ENCODE measurements at places on chromosomes 4 and X.

DNA sequence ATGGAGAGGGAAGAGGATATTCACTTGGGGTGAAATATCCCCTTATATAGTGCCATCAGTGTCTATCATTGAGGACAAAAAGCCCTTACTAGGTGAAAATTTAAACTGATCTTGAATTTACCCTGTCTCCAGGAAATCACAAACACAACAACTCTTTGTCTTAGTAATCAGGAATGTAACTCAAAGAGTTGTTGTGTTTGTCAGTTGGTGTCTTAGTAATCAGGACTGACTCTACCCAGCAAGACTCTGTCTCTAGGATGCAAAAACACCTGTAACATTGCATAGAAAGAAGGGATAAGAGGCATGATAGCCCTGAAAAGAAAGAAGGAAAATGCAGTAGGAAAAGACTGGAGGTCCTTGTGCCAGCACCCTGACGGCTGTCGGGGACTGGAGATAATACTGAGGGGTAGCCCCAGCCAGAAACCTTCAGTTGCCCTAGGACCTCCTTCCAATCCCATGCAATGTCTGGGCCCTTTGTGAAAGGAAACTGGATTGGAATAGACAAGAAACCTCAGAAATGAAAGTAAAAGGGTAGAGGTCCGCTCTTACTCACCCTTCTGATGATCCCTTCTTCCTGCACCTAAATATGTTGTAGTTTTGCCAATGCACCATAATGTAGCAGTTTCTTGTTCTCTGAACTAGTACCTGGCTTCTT is 45.3 kb downstream of the HMGB2 start:
- ATAC-seq, result no peak

DNA sequence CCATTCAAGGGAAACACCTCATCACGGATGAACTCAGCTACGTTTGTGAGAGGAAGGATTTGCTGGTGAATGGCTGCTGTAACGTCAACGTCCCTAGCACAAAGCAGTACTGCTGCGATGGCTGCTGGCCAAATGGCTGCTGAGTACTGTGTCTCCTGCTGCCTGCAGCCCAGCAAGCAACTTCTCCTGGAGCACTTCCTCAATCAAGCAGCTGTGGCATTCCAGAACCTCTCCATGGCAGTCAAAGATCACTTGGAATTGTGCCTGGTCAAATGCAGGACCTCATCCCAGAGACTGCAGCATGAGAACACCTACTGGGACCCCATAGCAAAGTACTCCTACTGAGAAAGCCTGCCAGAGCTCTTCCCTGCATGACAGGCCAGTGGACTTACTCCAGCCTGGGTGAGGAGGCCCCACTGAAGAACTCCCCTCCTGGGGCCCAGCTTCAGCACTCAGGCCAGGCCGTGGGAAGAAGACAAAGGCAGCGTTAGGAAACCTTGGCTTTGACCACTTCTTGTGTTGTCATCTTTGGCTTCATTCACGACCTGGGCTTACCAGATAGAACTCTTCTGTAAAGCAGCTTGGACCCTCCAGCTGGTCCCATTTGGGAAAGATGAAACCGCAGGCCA is 244.3 kb downstream of the RBMX2 start:
- no peak for ATAC-seq

DNA sequence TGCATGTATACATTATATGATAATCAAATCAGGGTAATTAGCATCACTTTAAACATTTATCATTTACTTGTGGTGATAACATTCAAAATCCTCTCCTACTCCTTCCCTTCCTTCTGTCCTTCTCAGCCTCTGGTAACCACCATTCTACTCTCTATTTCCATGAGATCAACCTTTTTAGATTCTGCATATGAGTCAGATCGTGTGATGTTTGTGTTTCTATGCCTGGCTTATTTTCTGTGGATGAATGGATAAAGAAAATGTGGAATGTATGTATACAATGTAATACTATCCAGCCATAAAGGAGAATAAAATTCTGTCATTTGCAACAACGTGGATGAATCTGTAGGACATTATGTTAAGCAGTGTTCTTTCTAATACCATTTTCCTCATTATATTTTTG is 123.9 kb downstream of the NAA11 start:
- no peak for ATAC-seq

DNA sequence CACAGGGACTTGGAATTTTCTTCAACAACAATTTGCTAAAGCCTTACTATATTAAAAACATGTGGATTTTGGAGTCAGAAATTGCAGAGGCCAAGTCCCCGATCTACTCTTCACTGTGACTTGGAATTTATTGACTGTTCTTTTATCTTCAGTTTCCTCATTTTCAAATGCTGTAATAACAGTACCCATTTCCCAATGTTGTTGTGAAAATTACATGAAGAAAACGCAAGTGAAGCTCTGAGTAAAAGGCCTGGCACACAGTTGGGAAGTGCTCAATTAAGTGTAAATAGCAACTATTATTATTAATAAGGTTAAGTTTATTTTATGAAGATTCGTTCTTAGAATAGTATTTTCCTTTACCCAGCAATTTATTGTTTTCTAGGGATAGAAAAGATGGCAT is 15.7 kb downstream of the STBD1 start:
- ATAC-seq, result no peak

DNA sequence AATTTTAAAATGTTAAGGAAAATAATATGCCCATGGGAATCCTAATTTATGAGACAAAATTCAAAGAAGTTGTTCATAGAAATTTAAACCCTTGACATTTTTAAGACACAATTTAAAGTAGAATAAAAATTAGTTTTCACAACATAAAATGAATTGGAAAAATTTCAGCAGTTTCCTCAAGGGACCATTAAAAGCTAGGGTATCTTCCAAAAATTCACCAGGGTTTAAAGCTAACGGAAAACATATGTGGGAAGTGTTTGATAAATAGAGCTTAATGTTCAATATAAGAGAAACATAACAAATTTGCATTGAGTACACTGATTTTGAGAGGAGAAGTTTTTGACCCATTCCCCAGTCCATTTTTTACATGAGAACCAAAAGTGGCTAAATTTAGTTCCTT is 228.9 kb upstream of the TTC29 start:
- no peak for ATAC-seq

DNA sequence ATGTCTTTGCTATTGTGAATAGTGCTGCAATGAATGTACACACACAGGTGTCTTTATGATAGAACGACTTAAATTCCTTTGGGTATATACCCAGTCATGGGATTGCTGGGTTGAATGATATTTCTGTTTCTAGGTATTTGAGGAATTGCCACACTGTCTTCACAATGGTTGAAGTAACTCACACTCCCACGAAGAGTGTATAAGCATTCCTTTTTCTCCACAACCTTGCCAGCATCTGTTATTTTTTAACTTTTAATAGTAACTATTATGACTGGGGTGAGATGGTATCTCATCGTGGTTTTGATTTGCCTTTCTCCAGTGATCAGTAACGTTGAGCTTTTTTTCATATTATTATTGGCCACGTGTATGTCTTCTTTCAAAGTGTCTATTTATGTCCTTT is 17.6 kb upstream of the DCUN1D4 start:
- ATAC-seq, result no peak

DNA sequence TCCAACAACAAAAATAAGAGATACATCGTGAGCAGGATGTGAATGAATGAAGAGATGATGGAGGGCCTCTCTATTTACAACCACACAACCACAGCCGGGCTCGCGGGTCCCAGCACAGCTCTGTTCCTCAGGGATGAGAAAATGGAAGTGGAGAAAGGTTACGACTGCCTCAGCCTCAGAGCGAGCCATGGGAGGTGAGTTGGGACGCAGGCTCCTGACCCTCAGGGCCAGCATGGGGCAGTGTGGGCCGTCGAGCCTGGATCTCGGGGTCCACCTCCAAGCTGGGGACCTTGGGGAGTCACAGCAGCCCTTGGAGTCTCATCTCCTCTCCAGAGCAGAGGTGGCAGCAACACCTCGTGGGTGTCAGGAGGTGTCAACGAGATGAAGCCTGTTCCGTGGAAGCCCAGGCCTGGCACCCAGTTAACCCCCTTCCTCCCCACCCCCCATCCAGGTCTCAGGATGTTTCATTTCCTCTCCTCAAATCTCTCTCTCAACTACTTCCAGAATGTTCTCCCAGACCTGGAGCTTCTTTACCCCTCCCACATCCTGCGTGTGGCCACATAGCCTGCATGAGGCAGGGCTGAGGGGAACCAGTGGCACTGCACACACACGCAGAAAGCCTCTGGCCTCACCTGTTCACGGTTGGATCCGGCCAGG is 25.9 kb downstream of the C4orf50 start:
- no peak for ATAC-seq

GRCh38 chrX:30893206-30893605 is 4.2 kb upstream of the TAB3 start:
- no peak for ATAC-seq

DNA sequence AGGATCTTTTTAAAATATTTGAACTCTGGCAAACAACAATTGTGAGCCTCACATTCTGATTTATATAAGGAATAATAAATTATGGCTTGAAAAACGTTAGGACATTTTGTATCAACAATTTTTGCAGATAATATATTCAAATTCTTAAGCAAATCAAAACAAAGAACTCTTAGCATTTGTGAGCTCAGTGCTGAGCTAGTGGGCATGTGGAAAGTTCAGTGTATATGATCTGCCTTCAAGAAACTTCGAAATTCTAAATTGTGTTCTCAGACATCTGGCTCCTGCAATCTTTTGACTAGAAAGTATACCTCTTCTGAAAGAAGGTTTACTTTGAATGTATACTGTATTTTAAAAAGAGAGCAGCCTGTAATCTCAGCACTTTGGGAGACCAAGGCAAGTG is 122.3 kb upstream of the NEIL3 start:
- no peak for ATAC-seq

DNA sequence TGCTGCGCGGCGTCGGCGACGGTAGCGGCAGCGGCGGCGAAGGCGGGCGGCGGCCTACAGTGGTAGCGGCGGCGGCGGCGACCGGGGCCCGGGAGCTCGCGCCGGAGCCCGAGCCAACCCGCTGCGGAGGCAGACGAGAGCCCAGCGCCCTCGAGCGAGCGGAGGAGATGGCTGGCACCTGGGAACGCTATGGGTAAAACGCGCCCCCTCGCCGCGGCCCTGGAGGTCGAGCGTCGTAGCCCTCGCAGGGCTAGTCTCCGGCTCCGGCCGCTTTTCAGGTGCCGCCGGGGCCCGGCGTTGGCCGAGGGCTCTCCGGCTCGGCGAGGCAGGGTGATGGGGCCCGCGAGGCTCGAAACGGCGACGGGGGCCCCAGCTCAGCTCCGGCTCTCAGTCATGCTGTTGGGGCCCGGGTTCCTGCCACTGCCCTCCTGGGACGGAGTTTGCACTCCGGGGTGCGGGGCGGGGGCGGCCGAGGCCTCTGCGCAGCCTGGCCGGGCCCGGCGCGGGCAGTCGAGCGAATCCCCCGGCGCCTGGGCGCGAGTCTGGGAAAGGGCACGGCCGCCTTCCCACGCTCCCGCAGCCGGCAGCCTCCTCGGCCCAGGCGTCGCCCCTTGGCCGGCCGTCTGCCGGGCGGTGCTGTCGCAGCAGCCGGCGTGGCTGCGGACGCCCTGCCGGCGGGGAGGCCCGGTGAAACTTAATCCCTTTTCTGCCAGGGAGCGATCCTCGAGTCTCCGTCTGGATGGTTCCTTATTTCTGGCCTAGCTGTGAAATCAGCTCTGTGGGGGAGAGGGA is 768 bp downstream of the MID2 start:
- ATAC-seq, result peak; percentile 81

DNA sequence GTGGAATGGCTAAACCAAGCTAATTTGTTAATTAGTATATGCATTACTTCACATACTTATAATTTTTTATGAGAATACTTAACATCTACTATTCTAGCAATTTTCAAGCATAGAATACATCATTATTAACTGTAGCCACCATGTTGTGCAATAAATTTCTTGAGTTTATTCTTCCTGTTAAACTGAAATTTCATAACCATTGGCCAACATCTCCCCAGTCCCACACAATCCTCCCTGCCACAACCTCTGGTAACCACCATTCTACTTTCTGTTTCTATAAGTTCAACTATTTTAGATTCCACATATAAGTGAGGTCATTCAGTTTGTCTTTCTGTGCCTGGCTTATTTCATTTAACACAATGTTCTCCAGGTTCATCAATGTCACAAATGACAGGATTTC is 208.5 kb downstream of the PPP4R3C start:
- no peak for ATAC-seq

DNA sequence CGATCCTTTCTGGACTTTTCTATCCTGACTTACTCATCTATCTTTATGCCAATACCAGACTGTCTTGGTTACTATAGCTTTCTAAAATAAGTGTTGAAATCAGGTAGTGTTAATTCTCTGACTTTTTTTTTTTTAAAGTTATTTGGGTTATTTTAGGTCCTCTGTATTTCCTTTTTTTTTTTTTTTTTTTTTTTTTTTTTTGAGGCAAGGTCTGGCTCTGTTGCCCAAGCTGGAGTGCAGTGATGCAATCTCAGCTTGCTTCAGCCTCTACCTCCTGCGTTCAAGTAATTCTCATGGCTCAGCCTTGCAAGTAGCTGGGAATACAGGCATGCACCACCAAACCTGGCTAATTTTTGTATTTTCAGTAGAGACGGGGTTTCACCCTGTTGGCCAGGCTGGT is 2.8 kb upstream of the NELFA start:
- no peak for ATAC-seq

DNA sequence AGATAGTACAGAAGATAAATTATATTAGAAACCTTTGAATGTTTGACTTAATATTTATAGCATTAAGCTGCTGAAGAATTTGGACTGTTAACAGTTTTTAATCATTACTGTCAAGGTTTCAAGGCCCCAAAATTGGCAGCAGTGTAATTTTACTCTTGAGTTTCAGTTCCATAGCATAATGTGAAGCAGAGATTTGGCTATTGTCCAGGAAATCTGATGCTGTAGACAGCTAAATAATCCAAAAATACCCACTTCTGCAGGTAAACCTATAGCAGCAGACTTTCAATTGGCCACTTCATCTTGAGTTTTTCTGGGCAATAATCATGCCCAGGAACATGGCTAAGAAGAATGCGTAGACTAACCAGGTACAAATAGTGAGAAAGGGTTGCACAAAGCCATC is 85.0 kb downstream of the RCHY1 start:
- ATAC-seq, result no peak

DNA sequence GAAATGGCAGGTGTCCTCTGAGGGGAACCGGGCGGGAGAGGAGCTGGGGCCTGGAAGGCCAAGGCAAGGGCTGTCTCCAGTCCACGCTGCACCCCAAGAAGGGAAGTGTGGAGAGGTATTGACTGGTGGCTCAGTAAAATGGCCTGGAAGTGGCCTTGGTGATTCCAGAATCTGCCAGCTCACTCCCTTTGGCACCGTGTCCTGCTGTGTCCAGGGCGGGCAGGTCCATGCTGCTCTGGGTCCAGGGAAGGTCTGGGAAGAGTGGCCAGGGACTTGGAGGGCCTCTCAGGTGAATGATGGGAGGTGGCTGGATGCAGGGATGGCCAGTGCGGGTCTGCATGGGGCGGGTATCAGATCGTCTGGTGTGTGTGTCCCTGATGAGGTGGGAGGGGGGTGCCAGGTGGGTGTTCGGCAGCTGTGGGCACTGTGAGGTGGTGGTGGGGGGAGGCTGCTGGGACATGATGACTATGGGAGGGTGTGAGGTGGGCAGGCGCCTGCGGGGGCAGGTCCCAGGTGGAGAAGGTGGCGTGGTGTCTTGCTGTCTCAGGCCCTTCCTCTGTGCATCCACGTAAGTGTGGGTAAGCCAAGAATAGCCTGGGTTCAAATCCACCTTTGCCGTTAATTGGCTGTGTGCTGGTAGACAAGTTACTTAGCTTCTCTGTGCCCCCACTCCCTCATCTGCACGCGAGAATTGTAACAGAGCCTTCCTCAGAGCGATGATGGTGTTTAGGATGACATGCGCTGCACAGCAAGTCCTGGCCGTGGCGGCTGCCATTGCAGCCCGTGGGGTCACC is 17.7 kb downstream of the RGS12 start:
- ATAC-seq, result no peak

GRCh38 chr4:40340030-40340429 is 4.9 kb downstream of the CHRNA9 start:
- ATAC-seq, result no peak

GRCh38 chr4:62410371-62411003 is 1210.4 kb downstream of the ADGRL3 start:
- no peak for ATAC-seq

Data from SK-N-SH treated with all-trans-retinoic acid at 6 μM for 48 hours (cell line).